B cell (primary cell): ENCODE measurements at places on chromosomes 11 and 22. TPM values are rescaled to one million over a fixed set of nuclear protein-coding genes. Genes with fewer than 3 reads are reported as not detected.

GRCh38 chr22:40009292-40009774, 14.6 kb downstream of the FAM83F start:
- no peak for DNase-seq

DNA sequence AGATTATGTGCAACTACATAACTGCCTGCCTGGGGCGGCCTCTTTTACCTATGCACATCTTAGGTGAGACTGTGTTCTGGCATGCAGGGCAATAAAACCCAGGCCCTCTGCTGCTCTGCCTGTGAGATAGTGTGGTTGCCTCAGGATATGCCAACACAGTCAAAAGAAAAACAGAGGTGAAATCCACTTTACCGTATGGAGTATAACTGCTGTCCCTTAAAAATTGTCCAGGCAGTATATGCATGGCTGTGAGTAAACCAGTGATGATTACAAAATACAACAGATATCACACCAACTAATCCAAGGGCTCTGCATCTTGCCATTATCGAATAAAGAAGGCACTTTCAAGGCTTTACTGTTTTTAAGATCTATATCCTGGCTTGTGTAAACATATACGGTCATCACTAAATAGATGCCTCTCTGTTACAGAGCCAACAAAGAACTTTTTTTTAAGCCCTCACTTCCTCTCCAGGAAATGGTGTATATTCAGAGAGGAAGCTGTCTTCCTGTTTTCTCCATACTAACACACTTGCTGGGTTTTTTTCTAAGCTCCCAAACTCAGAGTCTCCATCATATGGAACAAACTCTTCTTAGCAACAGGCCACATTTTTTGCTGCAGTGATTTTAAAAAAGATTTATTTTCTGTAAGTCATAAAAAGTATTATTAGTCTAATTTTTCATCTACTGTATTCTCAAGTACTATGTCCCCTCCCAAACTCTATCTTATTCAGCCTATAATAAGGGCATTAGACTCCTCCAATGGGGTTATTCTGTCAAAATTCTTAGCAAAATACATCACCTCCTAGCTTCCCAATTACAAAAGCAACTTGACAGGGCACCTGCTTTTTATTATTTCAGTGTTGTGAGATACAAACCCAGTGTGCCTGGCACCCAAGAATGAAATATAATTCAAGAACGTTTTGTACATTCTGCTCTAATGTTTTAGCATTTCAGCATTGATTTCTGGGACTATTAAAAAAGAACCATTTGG, 135.2 kb downstream of the MAML2 start:
- peak; percentile 42 for DNase-seq

DNA sequence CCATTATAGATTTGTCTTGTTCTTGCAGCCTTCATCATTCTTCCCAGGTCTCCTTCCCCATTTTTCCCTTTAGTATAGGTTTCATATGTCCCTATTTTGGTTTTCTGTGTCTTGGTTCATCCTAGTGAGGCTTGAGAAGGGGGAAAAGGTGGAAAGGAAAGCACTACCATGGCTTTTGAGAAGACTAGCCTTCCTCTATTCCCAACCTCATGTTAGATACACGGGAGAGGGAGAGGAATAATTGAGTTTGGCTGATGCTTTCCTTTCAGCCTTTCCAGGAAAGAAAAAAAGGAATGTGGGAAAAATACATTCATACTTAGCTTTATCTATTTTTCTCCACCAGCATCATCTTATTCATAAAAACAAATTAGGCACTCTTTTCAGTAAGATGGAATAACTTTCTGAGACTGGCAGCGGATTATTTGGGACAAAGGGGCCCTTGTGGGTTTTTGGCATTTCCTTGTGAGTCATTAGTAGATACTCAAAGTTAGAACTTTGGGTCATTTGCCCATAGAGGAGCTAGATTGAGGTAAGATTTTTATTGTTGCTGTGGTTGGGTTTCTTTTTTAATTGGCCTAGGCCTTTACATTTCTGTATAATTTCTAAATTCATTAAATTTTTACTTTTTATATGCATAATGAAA, 23.8 kb downstream of the CAPRIN1 start:
- DNase-seq = no peak

DNA sequence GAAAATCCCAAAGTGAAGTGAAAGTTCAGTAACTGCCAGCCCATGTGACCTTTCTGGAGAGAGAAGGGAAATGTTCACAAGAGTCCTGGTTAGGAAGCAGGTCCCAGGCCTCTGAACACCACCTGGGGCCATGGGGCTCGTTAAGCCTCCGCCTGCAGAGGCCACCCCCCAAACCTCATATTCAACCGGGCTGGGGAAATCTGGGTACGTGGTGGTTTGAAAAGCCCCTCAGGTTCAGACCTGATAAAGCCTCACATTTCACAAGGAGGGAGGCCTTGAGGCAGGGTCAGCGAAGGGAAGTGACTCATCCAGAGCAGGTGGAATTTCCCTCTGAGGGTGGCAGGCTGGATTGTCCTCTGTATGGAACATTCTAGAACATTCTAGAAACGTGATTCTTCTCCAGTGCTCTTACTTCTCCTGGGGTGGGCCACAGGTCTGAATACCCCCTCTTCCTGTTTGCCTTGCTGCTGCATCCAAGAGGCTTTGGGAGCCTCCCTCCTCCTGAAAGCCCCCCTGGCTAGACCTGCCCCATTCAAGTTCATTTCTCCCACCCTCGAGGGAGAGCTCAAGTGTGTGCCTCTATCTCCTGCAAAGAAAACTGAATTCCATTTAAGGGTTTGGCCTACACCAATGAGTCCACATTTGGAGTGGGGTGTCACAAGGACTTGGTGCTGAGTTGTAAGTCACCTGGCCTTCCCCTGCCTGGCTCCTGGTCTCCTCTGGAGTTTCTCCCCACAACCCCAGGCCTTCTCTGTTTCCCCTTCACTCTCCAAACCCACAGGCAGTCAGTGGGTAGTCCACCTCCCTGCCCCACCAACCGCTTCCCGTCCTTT, 6.3 kb downstream of the FXYD2 start:
- no peak for DNase-seq

DNA sequence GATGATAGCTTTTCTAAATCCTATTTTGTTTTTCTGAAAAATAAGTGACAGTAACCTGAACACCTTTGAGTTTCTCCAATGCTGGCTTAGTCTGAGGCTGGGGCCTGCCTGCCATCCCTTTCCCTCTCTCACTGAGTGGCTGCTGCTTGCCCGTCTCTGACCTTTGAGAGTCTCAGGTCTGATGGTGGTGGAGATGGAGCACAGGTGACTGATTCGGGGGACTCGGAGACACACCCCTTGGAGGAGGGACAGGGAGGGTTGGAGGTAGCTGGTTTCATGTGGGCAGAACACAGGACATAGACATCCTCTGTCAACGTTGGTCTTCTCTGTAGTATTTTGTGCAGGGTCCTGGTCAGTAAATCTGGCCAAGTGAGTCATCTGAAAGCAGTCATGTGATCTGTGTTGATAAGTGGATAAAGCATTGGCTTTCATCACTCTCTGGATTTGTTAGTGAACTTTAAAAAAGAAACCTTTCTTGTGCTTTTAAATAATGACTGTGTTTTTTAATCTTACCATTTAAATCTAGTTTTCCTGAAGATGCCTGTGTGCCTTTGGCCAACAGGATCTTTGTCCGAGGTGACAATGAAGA, 47.1 kb upstream of the CLDN5 start:
- DNase-seq = no peak

GRCh38 chr11:94445641-94446040, 44.4 kb upstream of the GPR83 start:
- DNase-seq = no peak

- DNase-seq = no peak
These were observed 142.3 kb downstream of the ELP4 start for GRCh38 chr11:31651822-31652221.

DNA sequence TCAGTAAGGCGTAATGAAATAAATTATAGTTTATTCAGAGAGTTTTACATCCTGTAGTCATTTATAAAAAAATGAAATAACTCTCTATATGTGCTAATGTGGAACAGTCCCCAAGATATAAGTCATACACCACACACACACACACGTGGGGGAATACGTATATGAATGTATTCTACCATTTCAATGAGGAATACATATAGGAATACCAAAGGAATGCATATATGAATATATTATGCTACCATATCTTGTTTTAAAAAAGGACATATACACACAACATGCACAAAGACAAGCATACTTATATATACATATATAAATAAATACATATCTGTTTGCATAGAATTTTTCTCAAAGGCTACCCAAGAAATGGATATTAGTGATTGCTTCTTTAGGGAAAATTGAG, 39.6 kb upstream of the GRIK4 start:
- DNase-seq = no peak

GRCh38 chr11:92702037-92702804, 267.2 kb upstream of the MTNR1B start:
- no peak for DNase-seq

DNA sequence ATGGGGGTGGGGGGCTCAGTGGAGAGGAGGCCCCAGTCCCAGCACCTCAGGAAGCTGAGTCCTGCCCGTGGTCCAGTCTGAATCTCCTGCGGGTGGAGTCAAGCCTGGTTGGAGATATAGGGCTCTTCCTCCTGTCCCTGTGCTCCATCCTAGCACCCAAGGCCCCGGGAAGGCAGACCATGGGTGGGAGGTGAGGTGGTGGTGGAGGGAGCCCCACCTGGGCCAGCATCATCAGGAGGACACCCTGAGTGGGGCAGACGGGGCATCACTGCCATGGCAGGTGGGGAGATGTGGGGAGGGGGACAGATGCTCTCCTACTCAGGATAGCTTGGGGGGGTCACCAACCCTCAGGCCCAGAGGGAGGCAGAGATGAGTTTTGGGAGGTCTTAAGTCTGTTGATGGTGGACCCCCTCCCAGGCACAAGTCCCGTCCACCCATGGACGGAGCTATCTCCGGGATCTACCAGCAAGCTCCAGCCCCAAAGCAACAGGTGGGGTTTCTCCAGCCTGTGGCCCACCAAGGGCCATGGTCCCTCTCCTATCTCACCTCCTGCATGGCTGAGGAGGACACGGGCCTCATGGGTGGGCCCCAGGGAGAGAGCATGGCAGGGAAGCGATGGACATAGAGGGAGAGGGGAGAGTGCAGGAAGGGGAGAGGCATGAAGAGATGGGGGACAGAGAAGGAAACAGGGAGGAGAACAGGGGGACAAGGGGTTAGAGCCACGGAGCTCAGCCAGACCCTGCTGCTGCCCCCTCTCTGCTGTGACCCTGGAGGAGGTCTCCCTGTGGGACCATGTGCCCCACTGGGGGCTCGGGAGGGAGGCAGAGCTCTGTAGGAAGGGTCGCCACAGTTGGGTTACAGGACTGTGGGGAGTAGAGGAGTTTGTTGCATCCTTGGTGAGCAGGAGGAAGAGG, 1.3 kb downstream of the MRGPRE start:
- no peak for DNase-seq

Gene CASP1
- total RNA-seq = 26.1 and 31.9 TPM in 2 replicates

Gene RASL10A
- 4.7 and 5.6 TPM in 2 replicates for total RNA-seq
